Endothelial cell of coronary artery (primary cell): ENCODE measurements at places on chromosomes 7 and 10. TPM values are rescaled to one million over a fixed set of nuclear protein-coding genes. Genes with fewer than 3 reads are reported as not detected.

The PDLIM1 gene
- 43.1 and 66.0 TPM in 2 replicates for total RNA-seq

The SMNDC1 gene
- total RNA-seq: 7.0 and 8.0 TPM in 2 replicates

The FKBP6 gene
- not detected in 2 replicates for total RNA-seq

The SPOCK2 gene
- total RNA-seq: 0.18 and 0.28 TPM in 2 replicates

The FANK1 gene
- total RNA-seq: 2.4 and 7.8 TPM in 2 replicates

The CDH23 gene
- total RNA-seq: under 0.01 TPM in 2 replicates
